ENCODE measurements at places on chromosomes 3 and 15. TPM values are rescaled to one million over a fixed set of nuclear protein-coding genes. Genes with fewer than 3 reads are reported as not detected.

DNA sequence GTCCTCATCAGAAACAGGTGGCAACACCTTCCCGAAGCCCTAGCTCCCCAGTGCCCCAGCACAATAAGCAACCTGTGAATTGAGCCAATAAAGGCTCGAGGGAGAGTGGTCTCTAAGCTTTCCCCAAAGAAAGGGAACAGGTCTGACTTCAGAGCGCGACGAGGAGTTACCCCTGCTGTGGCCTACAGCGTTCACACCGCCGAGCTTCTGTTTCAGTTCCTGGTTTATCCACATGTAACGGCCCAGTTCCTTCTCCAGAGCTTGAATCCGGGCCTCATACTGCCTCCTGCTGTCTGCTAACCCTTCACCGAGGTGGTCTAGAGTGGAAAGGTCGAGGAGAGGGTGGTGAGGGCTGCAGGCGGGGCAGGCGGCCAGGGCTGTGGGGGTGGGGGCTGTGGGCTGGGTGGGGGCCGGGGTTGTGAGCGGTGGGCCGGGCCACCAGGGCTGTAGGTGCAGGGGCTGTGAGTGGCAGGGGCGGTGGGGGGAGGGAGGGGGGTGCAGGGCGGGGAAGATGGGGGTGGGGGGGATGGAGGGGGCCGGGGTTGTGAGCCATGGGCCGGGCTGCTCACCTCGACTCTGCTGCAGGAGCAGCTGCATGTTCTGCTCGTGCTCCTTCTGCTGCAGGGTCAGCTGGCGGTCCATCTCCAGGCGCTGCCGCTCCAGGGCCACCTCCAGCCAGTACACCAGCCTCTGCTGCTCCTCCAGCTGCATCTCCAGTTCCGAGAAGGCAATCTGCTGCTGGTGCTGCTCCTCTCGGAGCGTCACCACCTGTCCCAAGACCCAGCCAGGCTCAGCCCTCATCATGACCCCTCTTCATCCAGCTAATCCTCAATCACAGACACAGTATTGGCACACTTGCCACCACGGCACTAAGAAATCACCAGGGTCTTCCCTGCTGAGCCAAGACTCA lies 26.2 kb downstream of the KIF7 start:
- H3K4me3 ChIP-seq = no peak overlapping the region
- H3K4me1 ChIP-seq = no peaks in the 10 kb centered on the region
- no peaks in the 10 kb centered on the region for H3K36me3 ChIP-seq
- H3K27ac ChIP-seq = no peak overlapping the region

DNA sequence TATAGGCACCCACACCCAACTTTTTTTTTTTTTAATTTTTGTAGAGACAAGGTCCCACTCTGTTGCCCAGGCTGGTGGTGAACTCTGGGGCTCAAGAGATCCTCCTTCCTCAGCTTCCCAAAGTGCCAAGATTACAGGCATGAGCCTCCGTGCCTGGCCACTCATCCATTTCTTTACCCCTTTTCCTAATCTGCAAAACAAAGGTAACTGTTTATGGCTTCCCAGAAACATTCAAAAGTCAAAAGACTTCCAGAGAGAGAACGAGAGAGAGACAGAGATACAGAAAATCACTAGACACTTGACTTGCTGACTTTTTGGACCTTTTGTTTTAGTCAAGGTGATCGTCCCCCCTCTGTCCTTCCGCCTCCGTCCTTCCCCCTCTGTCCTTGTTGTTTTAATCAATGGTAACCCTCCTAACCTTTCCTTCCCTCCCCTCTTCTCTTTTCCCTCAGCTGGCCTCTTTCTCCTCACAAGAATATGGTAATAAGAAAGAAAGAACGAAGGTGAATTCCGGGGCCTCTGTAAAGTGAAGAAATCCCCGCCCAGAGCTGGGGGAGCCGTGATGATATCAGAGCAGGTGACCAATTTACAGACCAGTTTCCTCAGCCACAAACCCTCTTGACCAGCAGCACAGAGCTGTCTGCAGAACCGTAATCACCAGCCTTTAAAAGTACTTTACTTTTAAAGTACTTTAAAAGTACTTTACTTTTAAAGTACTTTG lies 21.9 kb downstream of the KLHL6 start:
- peaks cover 29% of the 10 kb centered on the region for H3K4me1 ChIP-seq
- no peaks in the 10 kb centered on the region for H3K36me3 ChIP-seq
- H3K27ac ChIP-seq = no peak overlapping the region
- H3K27me3 ChIP-seq = no peaks in the 10 kb centered on the region
- DNase-seq = no peak

DNA sequence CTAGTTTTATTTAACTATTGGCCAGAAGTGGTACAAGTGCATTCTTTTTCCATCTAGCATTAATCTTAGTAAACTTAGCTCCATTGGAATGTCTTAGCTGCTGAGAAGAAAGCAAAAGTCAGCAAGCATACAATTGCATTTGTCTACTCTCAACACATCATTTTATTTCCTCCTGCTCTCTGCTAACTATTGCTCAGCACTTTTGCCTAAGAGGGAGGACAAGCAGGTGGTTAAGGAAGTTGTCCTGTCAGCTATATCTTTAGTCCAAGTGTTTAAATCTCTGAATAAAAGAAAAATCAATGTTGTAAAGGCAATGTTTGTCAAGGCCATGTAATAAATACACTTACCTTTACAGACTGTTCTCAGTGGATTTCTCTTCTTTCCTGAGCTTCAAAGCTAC lies 51.0 kb downstream of the FHIT start:
- H3K4me3 ChIP-seq = no peak overlapping the region
- H3K27me3 ChIP-seq = no peaks in the 10 kb centered on the region
- no peak overlapping the region for H3K27ac ChIP-seq
- DNase-seq = no peak

DNA sequence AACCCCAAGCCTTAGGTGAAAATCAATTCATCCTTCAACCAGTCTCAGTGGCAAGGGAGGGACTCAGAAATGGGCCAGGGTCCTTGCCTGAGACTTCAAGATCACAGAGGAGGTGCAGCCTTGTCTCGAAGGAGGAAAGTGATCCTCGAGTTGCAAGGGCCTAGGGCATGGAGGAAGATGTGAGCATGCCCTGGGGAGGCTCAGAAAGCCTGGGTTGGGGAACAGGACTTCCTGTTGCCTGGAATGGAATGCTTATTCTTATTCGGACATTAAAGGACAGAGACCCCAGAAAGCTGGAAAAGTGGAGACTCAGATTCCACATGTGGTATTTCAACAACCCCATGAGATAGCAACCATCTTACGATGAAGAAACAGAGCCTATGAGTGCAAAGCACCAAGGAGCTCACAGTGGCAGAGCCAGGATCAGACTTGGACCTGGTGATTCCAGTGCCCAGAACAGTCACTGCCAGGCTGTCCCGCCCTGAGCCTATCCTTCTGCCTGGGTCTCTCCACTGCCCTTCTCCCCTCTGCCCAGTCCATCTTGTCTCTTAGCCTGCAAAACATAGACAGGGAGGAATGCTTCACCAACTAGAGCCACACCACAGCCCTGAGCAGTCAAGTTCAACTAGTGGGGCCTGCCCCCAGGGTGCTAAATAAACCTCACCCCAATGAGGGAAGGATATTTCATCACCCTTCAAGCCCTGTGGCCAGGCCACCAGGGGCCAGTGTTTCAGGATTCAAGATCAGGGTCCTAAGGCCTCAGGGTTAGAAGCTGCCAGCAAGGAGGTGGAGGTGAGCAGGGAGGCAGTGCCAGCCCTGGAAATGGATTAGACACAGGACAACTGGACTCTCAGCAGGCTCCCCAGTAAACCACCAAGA lies 21.9 kb downstream of the DAPK2 start:
- no peak for DNase-seq
- H3K4me3 ChIP-seq = no peak overlapping the region
- no peaks in the 10 kb centered on the region for H3K4me1 ChIP-seq

GRCh38 chr3:136954980-136955780 lies 2.6 kb upstream of the IL20RB start:
- H3K27me3 ChIP-seq = no peaks in the 10 kb centered on the region
- no peaks in the 10 kb centered on the region for H3K36me3 ChIP-seq
- H3K27ac ChIP-seq = no peak overlapping the region
- no peak overlapping the region for H3K4me3 ChIP-seq
- DNase-seq = no peak

DNA sequence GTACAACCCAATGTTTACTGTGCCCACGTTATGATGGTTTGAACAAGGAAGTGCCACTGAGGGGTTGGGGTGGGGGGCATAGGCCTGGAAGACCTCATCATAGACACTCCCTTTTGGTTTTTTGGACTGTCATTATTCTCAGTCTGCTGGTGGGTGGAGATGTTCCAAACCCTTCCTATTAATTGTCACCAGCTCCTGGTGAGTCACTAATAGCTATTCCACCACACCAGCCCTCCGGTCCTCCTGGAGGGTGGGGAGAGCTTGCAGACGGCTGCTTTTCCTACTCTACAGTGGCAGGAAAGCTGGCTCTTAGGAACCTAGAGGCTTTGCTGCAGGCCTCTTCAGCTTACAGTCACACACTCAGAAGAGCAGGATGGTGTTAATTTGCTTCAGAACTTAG lies 9.0 kb upstream of the COPG1 start:
- DNase-seq = no peak
- H3K4me1 ChIP-seq = peaks cover 29% of the 10 kb centered on the region
- H3K36me3 ChIP-seq = no peaks in the 10 kb centered on the region
- H3K4me3 ChIP-seq = no peak overlapping the region

- H3K36me3 ChIP-seq = no peaks in the 10 kb centered on the region
- peaks cover 18% of the 10 kb centered on the region for H3K4me1 ChIP-seq
- DNase-seq = no peak
- H3K4me3 ChIP-seq = no peak overlapping the region
- H3K27me3 ChIP-seq = no peaks in the 10 kb centered on the region
Measured at GRCh38 chr3:107432646-107433045, 55.4 kb downstream of the CCDC54 start.

DNA sequence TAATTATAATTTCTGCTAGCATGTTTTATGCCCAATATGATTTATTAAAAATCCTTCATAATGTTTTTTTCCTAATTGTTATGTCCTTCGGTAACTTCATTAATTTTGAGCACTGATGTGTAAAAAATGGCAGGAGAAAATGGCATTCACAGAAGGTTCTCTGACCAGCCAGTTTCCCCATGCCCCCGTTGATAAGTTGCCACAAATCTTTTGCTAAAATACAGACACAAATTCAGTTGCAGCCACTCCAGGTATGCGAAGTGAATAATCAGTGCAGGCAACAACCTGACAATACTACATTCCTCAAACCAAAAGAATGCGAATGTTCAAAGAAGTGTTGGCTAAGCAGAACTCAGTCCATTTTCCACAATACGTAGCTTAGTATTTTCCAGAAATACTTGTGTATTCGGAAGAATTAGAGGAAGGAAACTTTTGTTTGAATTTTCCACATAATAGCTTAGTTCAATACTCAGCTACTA lies 32.7 kb downstream of the CHL1 start:
- DNase-seq = no peak
- no peaks in the 10 kb centered on the region for H3K4me1 ChIP-seq
- no peaks in the 10 kb centered on the region for H3K27me3 ChIP-seq
- H3K27ac ChIP-seq = no peak overlapping the region
- no peaks in the 10 kb centered on the region for H3K36me3 ChIP-seq

- no peaks in the 10 kb centered on the region for H3K36me3 ChIP-seq
- DNase-seq = no peak
- H3K27me3 ChIP-seq = no peaks in the 10 kb centered on the region
Measured at GRCh38 chr3:4060064-4060463, 243.1 kb upstream of the SETMAR start.

GRCh38 chr15:59179717-59180116 lies 26.9 kb upstream of the LDHAL6B start:
- H3K4me3 ChIP-seq = no peak overlapping the region
- H3K27me3 ChIP-seq = no peaks in the 10 kb centered on the region
- DNase-seq = no peak
- no peaks in the 10 kb centered on the region for H3K4me1 ChIP-seq

DNA sequence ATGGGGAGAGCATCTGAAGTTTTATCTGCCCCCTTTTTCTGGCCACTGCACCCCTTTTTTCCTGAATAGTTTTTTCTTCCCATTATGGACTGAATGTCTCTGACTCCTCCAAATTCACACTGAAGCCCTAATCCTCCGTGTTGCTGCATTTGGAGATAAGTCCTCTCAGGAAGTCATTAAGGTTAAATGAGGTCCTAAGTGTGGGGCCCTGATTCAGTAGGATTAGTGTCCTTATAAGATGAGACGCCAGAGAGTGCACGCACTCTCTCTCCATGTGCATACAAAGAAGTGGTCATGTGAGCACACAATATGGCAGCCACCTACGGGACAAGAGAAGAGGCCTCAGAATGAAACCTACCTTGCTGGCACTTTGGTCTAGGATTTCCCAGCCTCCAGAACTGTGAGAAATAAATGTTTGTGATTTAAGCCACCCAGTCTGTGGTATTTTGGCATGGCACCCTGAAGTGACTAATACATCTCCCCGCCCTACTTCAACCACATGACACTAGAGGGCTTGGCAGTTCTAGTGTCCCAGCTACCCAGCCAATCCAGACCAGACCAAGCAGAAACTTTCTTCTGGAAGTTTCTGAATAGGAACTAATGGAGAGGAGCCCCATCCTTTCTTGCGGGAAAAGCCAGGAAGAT lies 191.3 kb downstream of the PDE8A start:
- no peak overlapping the region for H3K27ac ChIP-seq
- H3K36me3 ChIP-seq = no peaks in the 10 kb centered on the region
- no peaks in the 10 kb centered on the region for H3K27me3 ChIP-seq
- no peak overlapping the region for H3K4me3 ChIP-seq

HIGD2B gene
- polyA plus RNA-seq = not detected

CTXND1 gene
- not detected for polyA plus RNA-seq

All from CD4-positive, alpha-beta memory T cell (primary cell).